ENCODE measurements at places on chromosomes 16 and 17. TPM values are rescaled to one million over a fixed set of nuclear protein-coding genes. Genes with fewer than 3 reads are reported as not detected.

- DNase-seq: no peak
Observed at GRCh38 chr16:75567911-75568310, 1.7 kb downstream of the GABARAPL2 start.

- DNase-seq: no peak
Observed at GRCh38 chr17:28466001-28466400, 7.4 kb upstream of the SLC13A2 start.

GRCh38 chr16:27695161-27695560 is 145.2 kb downstream of the KATNIP start:
- DNase-seq: no peak

DNA sequence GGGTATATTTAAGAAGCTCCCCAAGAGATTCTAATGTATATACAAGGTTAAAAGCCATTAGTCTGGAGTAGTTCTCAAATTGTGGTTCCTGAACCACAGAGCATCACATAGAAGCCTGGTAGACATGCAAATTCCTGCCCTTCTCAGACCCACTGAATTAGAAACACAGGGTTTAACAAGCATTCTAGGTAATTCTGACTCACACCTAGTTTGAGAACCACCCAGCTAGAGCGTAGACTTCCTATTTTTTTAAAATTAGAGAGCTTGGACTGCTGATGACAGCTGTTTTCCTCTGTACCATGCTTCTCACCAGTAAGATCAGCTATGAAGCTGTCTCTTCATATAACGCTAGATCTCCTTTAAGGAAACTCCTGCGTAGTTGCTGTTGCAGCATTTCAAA is 50.6 kb downstream of the HS3ST3B1 start:
- DNase-seq: no peak

GRCh38 chr17:27552276-27552732 is 78.7 kb upstream of the LGALS9 start:
- no peak for DNase-seq

DNA sequence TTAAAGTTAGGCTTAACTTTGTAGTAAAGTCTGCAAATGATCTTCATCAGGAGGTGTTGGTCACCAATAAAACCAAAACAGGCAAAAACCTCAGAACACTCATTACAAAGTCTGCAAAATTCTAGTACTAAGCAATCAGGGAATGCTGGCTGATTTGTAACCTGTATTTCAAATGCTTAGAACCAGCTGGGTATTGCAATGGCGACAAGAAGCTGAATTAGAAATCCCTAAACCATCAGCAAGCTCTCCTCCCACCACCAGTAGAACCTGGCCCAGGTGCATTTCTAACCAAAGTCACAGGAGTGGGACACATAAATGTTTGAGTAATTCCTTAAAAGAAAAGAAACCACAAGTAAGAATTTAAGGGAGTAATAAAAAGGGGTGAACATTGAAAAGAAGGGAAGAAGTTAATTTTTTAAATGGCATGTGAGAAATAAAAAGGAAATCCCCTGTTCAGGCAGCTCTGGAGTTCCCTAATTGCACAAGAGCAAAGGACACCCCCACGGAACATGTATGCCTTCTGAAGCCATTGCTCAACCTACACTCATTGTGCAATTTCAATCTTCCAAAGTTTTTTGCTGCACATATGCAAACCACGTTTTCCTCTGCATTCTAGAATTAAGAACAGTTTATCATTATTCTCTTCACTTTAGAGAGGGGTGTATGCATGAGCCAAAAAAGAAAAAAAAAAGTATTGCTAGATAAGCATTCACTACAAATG is 102.9 kb downstream of the HIC1 start:
- no peak for DNase-seq

GRCh38 chr17:4585638-4585994 is 1.3 kb downstream of the SMTNL2 start:
- no peak for DNase-seq

GRCh38 chr16:22859925-22860324 is 46.0 kb downstream of the HS3ST2 start:
- DNase-seq: no peak

- DNase-seq: no peak
Observed at GRCh38 chr17:50638606-50638965, 3.9 kb downstream of the ABCC3 start.

GHDC gene
- total RNA-seq: 41.3 TPM

ELMO3 gene
- 1.9 TPM for total RNA-seq

TEKT1 gene
- not detected for total RNA-seq

NRN1L gene
- 3.0 TPM for total RNA-seq

Measured in omental fat pad (tissue), 4 donors.